ENCODE measurements at places on chromosomes 1 and 21.
A peak's percentile ranks its signal among the peaks of the same experiment; 100 is the strongest.

GRCh38 chr1:218741852-218742251, 396.7 kb downstream of the TGFB2 start:
- DNase-seq = no peak

DNA sequence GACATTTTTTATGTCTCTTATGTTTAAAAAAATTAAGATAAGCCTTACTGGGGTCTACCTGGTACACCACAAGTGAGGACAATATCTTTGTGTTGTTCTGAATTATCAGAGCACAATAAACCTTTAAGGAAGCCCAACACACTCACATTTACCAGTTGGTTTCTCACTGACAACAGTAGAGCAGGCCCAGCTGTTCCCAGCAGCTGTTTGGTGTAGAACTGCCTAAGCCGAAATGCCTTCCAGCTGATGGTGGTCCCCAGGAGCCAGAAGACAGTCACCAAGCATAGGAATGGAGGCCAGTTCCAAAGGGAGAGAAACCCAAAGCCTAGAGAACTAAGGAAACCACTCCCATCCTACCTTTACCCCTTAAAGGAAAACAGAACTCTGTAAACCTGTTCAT, 428.6 kb upstream of the CAMK1G start:
- DNase-seq = no peak

GRCh38 chr1:204647805-204648153, 37.8 kb downstream of the LRRN2 start:
- no peak for DNase-seq

DNA sequence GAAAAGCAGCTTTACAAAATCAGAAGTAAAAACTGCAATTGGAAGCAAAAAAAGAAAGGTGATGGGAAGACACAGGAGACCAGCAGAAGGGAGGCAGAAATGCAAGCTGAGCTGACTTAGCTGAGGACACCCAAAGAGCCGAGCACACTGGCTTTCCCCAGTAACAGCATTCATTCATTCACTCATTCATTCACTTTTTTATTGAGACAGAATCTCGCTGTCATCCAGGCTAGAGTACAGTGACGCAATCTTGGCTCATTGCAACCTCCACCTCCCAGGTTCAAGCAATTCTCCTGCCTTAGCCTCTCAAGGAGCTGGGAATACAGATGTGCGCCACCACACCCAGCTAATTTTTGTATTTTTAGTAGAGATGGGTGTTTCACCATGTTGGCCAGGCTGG, 8.2 kb downstream of the ANGPTL7 start:
- no peak for DNase-seq

DNA sequence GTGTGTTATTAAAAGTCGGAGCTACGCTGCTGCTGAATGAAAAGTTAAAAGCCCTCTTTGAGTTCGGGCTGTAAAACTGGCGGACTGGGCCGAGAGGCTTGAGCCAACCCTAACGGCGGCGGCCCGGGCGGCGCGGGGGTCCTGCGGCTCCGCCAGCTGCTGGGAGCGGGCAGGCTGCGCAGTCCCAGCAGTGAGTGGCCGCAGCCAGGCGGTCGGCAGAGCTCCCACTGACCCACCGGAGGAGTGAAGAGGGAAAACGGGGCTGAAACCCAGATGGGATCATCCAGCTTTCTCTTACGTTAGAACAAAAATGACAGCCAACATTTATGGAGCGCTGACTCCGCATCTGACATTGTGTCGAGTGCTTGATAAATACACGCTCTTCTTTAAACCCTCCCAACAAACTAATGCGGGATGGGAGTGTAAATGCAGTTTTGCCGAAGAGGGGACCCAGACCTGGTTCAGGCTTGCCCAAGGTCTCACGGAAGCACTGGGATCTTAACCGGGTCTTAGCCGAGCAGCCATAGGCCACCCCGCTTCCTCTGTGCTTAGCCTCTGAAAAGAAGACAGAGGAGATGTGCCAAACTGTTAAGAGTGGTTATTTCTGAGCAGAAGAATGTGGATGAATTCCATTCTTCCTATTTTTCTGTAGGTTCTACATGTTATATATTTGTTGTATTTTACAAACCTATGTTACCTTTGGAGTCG, 3.5 kb downstream of the GRHL3 start:
- DNase-seq = no peak

- DNase-seq = no peak
Measured at GRCh38 chr1:228393811-228394570, 12.6 kb downstream of the TRIM11 start.

DNA sequence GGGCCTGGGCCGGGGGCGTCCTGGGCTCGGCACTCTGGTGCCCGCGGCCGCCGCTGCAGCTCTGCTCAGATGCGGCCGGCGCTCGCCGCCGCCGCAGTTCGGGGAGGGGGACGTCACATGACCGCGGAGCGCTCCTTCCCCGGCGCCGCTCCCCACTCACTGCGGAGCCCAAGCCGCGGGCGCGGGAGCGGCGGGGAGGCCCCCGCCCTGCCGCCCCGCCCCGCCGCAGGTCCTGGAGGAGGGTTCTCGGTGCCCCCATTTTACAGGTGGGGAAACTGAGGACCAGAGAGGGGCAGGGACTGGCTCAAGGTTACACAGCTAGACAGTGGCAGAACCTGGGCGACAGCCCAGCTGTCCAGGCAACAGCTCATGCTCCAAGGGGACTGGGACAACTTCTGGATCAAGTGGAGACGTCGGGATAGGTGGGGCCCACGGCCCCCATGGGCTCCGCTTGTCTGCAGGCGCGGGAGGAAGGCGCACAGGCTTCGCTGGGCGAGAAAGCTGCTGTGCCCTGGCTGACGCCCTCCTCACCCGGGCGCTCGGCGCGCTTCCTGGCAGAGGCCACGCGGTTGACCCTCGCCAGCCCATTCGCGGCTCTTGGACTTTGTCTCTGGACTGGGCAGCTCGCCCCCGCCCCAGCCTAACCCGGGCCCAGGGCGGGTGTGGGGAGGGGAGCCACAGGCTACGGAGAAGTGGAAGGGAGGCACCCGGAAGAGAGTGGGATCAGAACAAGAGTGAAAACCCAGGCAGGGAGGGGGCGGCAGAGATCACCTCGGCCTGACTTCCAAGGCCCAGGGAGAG, at the start of gene RAP1GAP:
TSS of gene RAP1GAP (minus strand) at position 100 of the 801 bp plus-strand sequence. CDS start 49,325 bp downstream, outside the sequence.
- no peak for DNase-seq

GRCh38 chr1:223227031-223227430, 84.0 kb upstream of the TLR5 start:
- no peak for DNase-seq

- no peak for DNase-seq
Measured at GRCh38 chr1:29502911-29503840, 266.9 kb downstream of the PTPRU start.

- no peak for DNase-seq
Measured at GRCh38 chr1:202723708-202724107, 13.5 kb upstream of the SYT2 start.

- DNase-seq = peak; percentile 34
Measured at GRCh38 chr1:241702442-241703373, 50.6 kb downstream of the WDR64 start.

GRCh38 chr1:221667504-221667903, 74.4 kb downstream of the DUSP10 start:
- DNase-seq = peak; percentile 21

- DNase-seq = no peak
Measured at GRCh38 chr1:201220388-201220715, 29.7 kb downstream of the IGFN1 start.

DNA sequence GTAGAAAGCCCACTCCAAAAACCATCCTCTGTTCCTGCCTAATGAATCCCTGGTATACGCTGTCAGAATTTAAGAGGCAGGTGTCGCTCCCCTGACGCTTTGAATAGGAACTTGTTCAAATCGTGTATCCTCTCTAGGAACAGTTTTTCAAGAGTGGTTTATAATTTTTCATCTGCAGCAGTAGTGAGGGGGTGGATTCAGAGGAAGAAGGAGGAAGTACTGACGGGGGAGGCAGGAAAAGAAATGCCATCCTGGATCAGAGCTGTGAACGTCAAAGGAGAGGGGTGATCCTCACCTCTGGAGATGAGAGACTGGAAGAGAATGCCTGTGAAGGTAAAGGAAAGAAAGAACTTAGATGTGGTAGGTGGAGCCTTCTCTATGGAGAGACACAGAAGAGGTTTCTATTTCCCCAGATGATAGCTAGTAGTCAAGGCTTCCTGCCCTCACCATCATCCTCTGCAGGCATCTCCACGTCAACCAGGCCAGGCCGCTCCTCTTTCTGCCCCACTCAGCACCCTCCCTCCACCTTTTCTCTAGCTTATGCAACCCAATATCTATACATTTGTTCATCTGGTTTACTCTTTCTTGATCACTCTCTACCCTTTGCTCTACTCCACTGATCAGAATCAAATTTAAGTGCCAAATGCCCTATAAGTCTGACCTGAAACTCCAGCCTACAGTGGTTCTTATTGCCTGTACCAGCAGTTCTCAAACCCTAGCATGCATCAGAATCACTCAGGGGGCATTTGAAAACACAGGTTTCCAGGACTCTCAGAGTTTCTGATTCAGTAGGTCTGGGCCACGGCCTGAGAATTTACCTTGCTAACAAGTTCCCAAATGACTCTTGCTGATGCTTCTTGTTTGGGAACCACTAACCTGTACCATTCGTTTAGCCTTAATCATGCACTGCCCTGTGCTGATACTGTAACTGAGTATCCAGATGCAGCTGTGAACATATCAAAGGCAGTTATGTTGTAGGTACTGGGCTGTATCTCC, 13.1 kb upstream of the BCL9 start:
- DNase-seq = no peak

DNA sequence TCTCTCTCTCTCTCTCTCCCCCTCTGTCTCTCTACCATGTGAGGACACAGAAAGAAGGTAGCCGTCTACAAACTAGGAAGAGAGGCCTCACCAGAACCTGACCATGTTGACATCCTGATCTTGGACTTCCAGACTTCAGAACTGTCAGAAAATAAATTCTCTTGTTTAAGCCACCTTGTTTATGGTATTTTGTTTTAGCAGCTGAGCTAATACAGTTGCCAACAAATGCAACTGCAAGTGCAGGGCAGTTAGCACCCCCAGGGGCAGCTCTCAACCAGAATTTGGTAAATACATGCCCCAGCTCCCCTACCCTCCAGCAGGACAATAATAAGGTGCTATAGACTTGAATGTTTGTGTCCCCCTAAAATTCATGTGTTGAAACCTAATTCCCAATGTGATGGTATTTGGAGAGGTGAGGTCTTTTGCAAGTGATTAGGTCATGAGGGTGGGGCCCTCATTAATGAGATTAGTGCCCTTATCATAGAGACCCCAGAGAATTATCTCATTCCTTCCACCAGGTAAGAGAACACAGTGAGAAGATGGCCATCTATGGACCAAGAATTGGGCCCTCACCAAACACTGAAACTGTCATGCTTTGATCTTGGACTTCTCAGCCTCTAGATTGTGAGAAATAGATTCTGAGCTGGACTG, 6.7 kb upstream of the SLC45A1 start:
- no peak for DNase-seq

- DNase-seq = no peak
Measured at GRCh38 chr1:108067884-108068540, 103.0 kb upstream of the VAV3 start.

DNA sequence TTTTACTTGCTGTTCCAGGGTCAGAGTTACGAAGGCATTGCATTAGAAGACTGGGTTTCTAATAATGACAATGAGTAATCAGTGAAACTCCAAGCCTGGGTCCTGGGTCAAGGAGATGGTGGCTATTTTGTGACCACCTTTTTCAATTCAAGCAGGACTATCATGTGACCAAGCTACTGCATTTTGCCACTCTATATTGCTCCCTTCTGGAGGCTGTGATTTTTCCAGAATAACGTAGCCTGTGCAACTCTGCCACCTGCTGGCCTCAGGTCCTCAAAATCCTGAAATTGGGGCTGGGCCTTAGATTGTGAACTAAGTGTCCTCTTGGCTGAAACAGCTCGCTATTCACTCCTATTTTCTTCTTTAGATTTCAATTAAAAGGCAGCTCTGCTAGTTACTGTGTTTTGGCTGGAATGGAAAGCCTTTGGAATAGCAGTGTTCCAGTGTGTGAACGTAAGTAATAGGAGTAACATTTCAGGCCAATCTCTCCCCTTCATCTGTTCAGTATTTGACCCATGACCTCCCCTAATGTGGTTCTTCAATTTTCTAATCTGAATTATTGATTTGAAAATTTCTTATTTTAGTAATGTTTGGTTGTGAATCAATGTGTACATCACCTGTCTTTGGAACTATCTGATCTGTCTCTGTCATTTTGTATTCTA, 52.9 kb upstream of the CD46 start:
- peak; percentile 45 for DNase-seq

DNA sequence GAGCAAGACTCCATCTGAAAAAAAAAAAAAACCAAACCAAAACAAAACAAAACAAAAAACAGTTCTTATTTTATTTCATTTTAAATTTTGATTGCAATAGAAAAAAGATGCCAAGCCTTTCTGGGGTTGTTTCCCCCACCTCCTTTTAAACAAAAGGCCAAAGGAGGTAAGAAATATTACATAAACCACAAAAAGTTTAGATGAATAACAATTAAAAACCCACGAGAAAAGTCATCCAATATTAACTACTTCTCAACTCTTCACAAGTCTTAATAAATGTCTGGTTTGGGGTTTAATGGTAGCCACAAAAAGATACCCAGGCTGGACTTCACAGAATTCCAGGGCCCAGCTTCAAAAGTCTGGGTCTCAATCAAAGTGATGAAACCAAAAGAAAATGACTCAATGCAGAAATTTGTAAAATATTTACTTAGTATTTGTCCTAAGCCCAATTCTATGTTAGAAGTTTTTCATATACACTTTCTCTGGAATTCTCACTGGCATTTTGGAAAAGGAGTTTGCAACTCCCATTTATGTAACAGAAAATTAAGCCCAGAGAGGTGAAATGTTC, 47.0 kb upstream of the SDC3 start:
- DNase-seq = peak; percentile 29

GRCh38 chr1:183416850-183417771, 1.1 kb downstream of the NMNAT2 start:
- DNase-seq = no peak

DNA sequence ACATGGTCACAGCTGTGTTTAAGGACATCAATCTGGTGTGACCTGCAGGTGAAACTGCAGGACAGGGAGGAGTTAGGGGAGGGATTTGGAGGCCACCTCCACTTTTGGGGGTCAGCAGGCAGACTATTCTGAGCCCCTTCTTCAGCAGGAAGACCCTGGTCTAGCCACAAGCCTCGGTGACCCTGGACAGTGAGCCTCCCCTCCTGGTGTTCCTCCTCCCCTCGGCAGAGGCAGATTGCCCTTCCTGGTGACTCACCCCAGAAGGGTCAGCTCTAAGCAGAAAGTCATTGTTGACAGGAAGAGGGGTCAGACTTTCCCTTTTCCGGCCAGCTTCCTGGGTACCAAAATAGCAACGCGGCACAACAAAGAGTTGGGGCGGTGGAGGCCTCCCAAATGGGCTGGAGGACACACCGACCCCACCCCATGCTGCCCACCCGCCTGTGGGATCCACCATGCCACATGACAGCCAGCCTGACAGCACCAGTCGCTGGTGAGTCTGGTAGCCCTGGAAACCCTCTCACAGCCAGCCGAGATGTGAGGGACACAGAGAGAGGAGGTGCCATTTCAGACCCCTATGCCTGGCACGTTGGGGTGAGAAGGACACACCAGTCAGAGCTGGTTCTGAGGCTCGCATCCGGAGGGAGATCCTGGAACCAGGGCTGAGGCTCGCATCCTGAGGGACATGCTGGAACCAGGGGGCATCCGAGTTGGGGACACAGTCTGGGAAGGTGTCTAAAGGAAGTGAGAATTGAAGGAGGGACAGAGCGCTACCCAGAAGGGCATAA, 14.7 kb upstream of the CSF1 start:
- DNase-seq = no peak

- DNase-seq = no peak
Measured at GRCh38 chr21:41754479-41754891, 12.4 kb downstream of the RIPK4 start.

- peak; percentile 26 for DNase-seq
Measured at GRCh38 chr21:38486221-38486620, 12.1 kb downstream of the ERG start.

- DNase-seq = no peak
Measured at GRCh38 chr1:156838972-156839371, 19.9 kb downstream of the INSRR start.
